ENCODE measurements at places on chromosomes 7 and 10.
A peak's percentile ranks its signal among the peaks of the same experiment; 100 is the strongest.

GRCh38 chr10:79022565-79023230, 46.1 kb upstream of the ZMIZ1 start:
- no peaks in the 10 kb centered on the region for H3K27me3 ChIP-seq
- DNase-seq: no peak
- no peaks in the 10 kb centered on the region for H3K4me1 ChIP-seq
- H3K27ac ChIP-seq: no peak overlapping the region
- no peaks in the 10 kb centered on the region for H3K36me3 ChIP-seq
- H3K4me3 ChIP-seq: no peak overlapping the region

DNA sequence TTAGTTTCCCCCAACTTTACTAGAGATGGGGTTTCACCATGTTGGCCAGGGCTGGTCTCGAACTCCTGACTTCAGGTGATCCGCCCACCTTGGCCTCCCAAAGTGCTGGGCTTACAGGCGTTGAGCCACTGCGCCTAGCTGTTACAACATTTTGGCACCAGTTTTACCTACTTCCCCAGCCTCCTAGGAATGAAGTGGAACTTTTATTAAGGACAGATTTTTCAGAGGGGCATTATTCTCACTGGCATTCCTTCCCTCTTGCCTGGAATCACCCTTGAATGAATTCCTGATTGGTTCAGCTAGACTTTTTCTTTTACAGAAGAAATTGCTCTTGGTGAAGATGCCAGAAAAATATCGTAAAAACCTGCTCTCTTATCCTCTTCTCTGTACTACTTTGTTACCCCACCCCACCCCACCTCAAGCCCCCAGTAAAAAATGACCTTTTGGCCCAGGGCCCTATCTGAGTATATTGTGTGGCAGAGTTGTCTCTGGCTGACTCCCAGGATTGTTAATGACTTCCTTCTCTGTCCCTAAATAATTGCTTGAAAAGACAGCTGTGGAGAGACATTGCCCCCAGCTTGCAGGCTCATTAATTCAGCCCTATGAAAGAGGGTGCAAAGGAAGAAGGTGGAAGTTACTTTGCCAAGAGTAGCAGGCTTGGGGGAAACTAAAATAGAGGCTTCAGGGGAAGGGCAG, 189.6 kb downstream of the AUTS2 start:
- no peak overlapping the region for H3K27ac ChIP-seq
- DNase-seq: peak; percentile 19
- no peaks in the 10 kb centered on the region for H3K27me3 ChIP-seq
- H3K36me3 ChIP-seq: peaks cover 5% of the 10 kb centered on the region
- H3K4me1 ChIP-seq: no peaks in the 10 kb centered on the region
- H3K4me3 ChIP-seq: no peak overlapping the region

DNA sequence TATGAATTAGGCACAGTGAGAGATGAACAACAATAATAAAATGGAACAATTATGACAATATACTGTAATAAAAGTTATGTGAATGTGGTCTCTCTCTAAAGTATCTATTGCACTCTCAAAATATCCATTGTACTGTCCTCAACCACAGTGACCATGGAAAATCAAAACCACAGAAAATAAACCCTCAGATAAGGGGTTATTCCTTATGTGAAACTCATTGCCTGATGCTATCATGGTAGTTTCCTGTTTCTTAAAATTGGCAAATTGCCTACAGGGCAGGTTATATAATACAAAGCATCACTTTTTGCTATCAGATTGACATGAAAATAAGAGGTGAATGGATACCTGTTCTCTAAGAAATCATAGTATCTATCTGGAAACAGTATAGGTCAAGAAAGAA, 3.8 kb downstream of the MCM10 start:
- H3K4me1 ChIP-seq: peaks cover 10% of the 10 kb centered on the region
- H3K27ac ChIP-seq: no peak overlapping the region
- H3K36me3 ChIP-seq: peaks cover 3% of the 10 kb centered on the region
- DNase-seq: peak; percentile 36

DNA sequence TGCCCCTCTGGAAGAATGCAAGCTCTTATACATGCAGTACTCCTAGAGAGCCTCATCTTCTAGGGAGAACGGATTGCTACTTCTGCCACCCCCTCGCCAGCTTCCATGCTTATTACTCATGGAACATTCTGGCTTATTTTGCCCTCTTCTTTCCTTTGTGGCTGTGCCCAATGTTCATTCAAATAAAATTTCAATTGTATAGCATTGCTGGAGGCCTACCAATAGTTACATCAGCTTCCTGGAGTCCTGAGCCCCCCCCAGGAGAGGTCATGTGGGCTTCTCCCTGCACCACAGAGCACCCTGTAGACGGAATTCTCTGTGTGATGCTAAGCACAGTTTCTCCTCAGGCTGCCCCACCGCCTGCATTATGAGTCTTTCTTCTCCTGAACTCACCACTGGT, 1094.0 kb downstream of the KCNMA1 start:
- H3K4me1 ChIP-seq: no peaks in the 10 kb centered on the region
- DNase-seq: no peak
- no peak overlapping the region for H3K4me3 ChIP-seq

GRCh38 chr10:119531067-119531466, 11.5 kb downstream of the RGS10 start:
- H3K27me3 ChIP-seq: no peaks in the 10 kb centered on the region
- peaks cover under 1% of the 10 kb centered on the region for H3K4me1 ChIP-seq
- no peak overlapping the region for H3K4me3 ChIP-seq
- no peak overlapping the region for H3K27ac ChIP-seq
- H3K36me3 ChIP-seq: no peaks in the 10 kb centered on the region
